ENCODE measurements at places on chromosomes 6 and 20.

DNA sequence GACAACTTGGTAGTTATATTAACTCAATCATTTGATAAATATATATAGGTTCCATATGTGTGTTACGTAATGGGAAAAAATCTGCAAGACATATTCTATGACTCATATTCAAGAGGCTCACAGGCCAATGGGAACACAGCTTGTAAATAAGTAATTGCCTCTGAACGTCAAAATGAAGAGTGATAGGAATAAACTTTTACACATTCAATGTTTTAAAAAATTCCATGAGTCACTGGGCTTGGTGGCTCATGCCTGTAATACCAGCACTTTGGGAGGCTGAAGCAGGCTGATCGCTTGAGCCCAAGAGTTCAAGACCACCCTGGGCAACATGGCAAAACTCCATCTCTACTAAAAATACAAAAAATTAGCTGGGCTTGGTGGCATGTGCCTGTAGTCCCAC lies 209.4 kb upstream of the MCHR2 start:
- DNase-seq: peak; percentile 74

- no peak for DNase-seq
Observed at GRCh38 chr6:136901212-136901784, 20.8 kb upstream of the SLC35D3 start.

- DNase-seq: no peak
Observed at GRCh38 chr6:145263778-145264211, 471.5 kb downstream of the EPM2A start.

- DNase-seq: no peak
Observed at GRCh38 chr20:10770753-10771152, 97.0 kb upstream of the JAG1 start.

GRCh38 chr6:106119546-106119945 lies 33.4 kb downstream of the PRDM1 start:
- DNase-seq: no peak

- DNase-seq: no peak
Observed at GRCh38 chr6:139776041-139776440, 401.6 kb upstream of the CITED2 start.
